Tibial nerve (tissue), 4 donors: ENCODE measurements at places on chromosomes 16 and 17. TPM values are rescaled to one million over a fixed set of nuclear protein-coding genes. Genes with fewer than 3 reads are reported as not detected.

GRCh38 chr17:64978138-64978537 is 58.9 kb upstream of the LRRC37A3 start:
- H3K27ac ChIP-seq: no peak overlapping the region
- H3K36me3 ChIP-seq: no peaks in the 10 kb centered on the region
- H3K27me3 ChIP-seq: no peaks in the 10 kb centered on the region
- H3K4me1 ChIP-seq: peaks cover 7% of the 10 kb centered on the region

- DNase-seq: no peak
- no peak overlapping the region for H3K4me3 ChIP-seq
- H3K27ac ChIP-seq: no peak overlapping the region
- no peaks in the 10 kb centered on the region for H3K27me3 ChIP-seq
These were observed 71.6 kb upstream of the PSMD7 start for GRCh38 chr16:74224828-74225612.

GRCh38 chr16:89422905-89423630 is 67.3 kb downstream of the ANKRD11 start:
- no peak overlapping the region for H3K4me3 ChIP-seq
- H3K27ac ChIP-seq: no peak overlapping the region
- H3K36me3 ChIP-seq: no peaks in the 10 kb centered on the region
- H3K4me1 ChIP-seq: peaks cover 30% of the 10 kb centered on the region
- no peaks in the 10 kb centered on the region for H3K27me3 ChIP-seq
- DNase-seq: no peak

The PRSS36 gene
- total RNA-seq: 21.3 TPM

The MYH11 gene
- total RNA-seq: 81.2 TPM

The TMEM114 gene
- not detected for total RNA-seq

DNA sequence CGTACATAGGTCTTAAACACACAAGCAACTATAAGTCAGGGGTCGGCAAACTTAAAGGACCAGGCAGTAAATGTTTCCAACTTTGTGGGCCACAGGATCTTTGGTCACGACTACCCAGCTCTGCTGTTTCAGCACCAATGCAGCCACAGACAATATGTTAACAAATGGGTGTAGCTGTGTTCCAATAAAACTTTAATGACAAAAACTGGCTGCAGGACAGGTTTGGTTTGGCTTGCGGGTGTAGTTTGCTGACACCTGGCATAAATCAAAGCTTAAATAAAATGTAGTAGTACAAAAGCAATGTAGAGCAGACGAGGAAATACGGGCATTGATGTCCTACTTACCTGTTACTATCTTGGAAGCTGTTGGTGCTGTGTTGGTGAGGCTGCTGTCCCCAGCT is 84.7 kb downstream of the SLC5A11 start:
- H3K4me3 ChIP-seq: no peak overlapping the region
- no peak for DNase-seq
- H3K36me3 ChIP-seq: peaks cover 49% of the 10 kb centered on the region
